Aorta (tissue), 5 donors: ENCODE measurements at places on chromosomes 12 and 14. TPM values are rescaled to one million over a fixed set of nuclear protein-coding genes. Genes with fewer than 3 reads are reported as not detected.

The PLEKHG7 gene
- not detected for total RNA-seq

The GLT8D2 gene
- 64.4 TPM for total RNA-seq

The SLC6A15 gene
- total RNA-seq: 0.15 TPM

The CTSG gene
- total RNA-seq: 26.1 TPM

The ZDHHC22 gene
- not detected for total RNA-seq

The ADCY6 gene
- total RNA-seq: 89.7 TPM

The GAS2L3 gene
- total RNA-seq: 19.6 TPM

The SLC16A7 gene
- total RNA-seq: 60.2 TPM

DNA sequence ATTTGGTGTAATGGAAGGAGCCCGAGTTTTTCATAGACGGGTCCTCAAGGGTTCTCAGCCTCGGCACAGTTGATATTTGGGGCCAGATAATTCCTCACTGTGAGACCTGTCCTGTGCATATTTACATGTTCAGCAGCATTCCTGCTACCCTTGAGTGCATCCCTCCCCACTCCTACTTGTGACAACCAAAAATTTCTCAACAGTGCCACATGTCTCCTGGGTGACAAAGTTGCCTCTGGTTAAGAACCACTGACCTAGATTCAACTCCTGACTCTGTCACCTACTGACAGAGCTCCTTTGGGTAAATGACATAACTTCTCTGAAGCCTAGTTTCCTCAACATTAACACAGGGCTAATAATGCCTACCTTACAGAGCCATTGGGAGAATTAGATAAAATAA lies 60.4 kb downstream of the TTC9 start:
- no peak for DNase-seq

GRCh38 chr12:123762715-123763052 lies 583 bp downstream of the DNAH10 start:
- DNase-seq: no peak

- no peak for DNase-seq
Measured at GRCh38 chr12:65952737-65953209, 128.5 kb downstream of the HMGA2 start.

- DNase-seq: no peak
Measured at GRCh38 chr14:100422556-100423316, 99.6 kb downstream of the SLC25A47 start.

DNA sequence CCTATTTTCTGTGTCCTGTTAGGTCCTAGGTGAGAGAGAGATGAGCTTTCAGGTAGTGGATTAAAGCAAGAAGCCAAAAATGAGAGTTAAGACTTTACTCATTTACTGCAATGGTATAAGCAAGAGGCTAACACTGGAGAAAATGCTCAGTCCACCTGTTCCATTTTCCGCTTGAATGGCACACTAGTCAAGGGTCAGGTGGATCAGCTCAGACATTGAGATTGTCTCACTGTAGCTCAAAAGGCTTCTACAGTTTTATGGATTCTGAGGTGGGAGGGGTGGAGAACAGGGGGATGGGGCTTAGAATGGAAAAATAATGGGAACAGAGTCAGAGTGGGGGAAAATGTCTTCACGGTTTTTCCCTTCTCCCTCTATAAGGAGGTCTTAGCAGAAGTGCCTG lies 57.3 kb upstream of the MUCL1 start:
- no peak for DNase-seq

GRCh38 chr14:64394423-64394822 lies 6.3 kb downstream of the MTHFD1 start:
- DNase-seq: no peak

DNA sequence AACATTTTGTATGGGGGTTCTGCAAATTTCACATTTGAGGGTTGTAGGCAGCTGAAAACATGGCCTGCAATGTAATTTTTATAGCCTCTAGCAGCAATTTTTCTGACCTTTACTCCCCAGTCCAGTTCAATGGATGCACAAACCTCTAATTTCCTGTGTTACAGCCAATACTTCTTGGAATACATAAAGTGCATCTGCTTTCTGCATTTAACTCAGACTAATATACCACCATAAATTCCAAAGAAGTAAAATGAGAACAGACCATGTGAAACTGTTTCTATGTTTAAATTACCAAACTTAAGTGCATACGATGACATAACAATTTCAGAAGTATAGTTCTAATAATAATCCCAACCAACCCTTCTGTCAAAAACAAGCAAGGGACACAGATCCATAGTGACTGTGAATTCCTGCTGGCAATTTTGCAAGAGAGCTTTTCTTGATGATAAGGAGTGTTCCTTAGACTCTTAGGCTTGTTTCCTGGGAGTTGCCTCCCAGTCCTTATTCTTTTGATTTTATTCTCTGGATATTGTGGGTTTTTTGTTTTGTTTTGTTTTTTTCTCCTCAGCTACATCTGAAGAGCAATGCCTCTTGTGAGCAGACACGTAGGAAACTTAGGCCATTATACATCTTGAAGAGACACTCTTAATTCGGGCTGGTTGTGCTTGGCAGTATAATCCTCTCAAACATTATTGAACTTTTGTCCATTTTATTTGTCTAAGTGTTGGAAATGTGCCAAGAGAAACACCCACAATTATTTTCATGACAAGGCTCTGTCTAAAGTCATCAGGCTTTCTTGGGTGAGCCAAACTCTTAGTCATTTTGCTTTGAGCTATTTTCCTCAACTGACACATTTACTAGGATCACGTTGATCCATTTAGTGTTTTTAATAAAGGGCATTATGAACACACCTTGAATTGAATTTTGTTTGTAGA lies 51.3 kb upstream of the RERGL start:
- no peak for DNase-seq

DNA sequence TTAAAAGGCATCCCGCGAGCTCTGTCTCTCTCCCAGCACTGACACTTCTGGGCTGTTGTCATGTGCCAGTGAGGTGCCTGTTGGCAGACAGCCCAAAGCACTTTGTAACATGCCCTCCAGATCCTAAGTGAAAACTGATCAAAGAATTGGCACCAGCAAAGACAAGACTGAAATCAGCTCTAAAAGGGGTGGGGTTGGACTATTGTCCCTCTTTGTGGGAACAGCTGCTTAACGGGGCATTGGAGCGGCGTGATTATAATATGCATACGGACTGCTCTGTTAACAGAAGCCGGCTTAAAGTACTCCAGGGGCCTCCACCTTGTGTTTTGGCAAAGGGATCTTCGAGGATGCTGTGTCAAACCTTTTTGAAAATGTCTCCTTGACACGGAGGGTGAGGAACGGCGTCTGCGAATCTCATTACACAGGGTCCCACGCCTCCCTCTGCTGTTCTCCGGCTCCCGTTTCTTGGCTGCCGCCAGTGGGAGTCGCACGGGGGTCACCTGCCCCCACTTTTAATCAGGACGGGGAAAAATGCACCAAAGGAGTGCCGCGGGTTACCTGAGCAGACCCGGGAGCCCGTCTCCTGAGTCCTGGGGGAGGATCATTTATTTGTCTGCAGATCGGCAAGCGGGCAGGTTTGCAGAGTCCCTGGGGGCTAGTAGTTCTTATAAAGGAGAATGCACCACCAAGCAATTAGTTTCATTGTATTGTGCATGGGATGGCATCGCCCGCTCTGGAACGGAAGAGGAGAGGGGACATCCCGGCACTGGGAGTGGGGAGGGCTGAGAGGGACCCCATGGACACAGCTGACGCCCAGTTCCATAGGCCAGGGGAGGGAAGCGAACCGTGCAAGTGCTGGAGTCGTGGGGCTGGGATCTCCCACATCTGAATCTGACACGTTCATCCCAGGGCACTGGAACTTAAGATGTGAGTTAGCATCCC lies 44.3 kb downstream of the SPRING1 start:
- DNase-seq: no peak

GRCh38 chr12:76316468-76316867 lies 31.7 kb downstream of the BBS10 start:
- DNase-seq: no peak

DNA sequence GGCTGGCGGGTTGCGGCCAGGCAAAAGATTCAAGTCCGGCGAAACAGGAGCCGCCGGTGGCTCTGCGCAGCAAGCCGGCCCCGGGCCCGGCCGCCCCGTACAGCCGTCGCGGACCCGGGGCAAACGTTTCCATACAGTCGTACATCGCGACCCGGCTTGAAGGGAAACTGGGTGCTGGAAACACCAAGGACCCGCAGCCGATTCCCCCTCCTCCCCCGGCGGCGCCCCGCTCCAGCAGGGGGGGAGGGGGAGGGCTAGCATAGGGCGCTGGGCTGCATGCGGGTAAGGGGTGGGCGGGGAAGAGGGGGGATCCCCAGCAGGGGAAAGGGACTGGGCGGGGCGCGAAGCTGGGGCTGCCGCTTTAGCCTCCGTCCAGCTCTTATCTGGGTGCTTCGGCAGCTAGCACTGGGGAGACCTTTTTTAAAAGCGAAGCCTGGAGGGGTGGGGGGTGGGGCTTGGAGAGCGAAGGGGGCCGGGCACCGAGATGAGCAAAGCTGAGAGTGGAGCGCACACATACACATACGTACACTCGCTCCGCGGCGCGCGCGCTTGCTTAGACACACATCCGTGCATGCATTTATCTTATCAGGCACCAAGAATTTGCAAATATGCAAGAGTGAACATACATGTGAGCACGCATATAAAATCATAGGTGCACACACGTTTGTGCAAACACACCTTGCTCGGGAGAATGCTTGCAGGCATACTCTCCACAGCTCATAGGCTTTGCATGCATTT lies 11.9 kb downstream of the RARG start:
- peak; percentile 87 for DNase-seq

- DNase-seq: no peak
Measured at GRCh38 chr12:95836630-95837239, 22.0 kb upstream of the SNRPF start.

DNA sequence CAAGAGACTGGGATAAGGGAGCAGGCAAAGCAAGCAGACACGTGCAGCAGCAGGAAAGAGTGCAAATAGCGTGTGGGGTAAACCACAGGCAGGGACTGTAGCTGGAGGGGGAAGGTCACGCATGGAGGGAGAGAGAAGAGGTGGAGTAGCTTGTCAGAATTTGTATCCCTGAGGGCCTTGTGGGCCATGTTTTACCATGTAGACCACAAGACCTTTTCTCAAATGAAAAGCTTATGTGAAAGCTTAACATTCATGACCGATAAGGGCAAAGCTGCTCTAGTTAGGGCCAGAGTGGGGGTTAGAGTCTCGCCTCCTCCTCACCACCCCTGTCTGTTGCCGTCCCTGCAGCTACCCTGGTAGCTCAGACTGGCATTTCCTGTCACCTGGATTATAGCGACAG lies 152.9 kb upstream of the E2F7 start:
- no peak for DNase-seq

DNA sequence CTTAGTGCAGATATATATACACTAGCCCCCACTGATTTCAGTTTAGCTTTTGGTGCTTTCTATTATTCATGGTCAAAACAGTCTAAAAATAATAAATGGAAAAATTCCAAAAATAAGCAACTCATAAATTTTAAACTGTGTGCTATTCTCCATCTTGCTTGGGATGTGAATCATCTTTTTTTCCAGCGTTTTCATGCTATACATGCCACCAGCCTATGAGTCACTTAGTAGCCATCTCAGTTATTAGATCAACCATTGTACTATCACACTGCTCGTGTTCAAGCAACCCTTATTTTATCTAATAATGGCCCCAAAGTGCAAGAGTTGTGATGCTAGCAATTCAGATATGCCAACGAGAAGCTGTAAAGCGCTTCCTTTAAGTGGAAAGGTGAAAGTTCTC lies 73.9 kb upstream of the KRR1 start:
- no peak for DNase-seq

DNA sequence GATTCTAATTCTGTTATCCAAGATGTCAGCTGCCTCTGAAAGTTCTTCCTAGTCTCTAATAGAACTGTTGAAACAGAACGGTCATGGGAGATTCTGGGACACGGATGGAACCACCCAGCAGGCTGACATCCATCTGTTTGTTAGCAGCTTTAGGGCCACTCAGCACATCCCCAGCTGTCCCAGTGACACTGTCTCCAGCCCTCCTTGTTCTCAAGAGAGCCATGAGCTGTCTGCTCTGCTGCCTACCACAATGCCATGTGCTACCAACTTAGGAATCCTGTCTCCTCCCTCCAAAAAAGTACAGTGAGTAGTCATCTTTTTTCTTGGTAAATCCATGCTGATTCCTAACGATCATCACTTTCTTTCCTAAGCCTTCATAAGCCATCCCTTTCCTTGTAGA lies 130.5 kb downstream of the ZFP36L1 start:
- no peak for DNase-seq

DNA sequence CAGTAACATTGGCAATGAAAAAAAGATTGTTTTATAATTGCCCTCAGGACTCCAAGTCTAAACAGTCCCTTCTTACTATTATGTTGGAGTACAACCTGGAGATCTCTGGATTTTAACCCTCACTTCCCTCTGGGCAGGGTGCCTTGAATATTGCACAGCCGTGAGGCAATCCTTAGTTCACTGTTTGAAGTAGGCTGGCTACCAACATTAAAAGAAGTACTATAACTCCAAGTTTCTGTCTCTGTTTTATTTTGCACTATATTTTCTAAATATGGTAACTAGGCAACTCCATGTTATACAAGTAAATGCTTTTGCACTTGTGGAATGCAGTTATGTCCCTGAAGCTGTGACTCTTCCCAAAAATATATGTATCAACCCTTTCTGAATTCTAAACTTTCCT lies 490.7 kb downstream of the EGLN3 start:
- no peak for DNase-seq

- DNase-seq: no peak
Measured at GRCh38 chr12:70828351-70828750, 92.2 kb downstream of the PTPRR start.

DNA sequence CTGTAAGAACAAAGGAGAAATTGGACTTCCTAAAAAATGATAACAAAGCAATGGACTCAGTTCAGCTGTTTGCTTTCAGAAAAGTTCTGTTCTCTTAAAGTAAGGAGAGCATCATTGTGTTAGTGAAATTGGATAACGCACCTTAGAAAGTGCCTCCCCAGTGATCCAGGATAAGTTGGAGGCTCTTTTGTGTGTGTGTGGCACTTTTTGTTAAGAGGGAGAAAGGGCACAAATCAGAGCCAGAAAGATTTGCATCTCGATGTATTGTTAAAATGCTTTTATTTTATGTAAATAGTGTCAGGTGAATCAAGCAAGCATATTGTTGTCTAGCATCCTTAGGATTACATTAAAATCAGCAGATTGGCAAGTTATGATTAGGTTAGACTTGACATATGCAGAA lies 2.1 kb downstream of the STK38L start:
- DNase-seq: no peak

DNA sequence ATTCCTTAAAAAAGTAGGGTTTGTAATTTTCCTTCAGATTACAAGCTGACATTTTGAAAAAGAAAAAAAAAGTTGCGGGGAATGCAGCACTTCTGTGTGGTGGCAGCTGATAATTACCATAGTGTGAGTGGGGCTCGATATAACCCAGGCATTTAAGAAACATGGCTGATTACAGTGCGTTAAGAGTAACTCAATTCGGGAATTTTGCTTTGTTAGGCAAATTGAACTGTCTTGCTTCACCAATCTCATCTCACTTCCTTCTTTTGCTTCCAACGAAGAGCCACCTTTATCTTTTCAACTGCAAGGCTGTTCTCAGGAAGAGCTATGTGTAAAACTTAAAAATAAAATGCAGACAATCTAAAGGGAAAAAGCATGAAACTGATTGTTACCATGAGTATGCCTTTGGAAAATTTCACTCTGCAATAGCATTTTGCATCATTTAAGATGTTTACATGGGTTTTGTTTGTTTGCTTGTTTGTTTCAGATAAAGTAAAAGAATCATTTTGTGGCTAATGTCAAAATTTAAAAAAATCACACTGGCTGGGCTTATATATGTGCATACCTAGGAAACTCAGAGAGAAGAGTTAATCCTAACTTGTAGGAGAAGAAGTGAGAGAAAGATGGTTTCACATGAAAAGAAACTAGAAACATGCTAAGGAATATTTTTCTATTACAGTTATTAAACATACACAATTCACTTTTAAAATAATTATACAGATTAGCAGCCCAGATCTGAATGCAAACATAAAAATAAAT lies 295.9 kb upstream of the ATP2B1 start:
- no peak for DNase-seq

- peak; percentile 41 for DNase-seq
Measured at GRCh38 chr14:74583689-74584434, 28.2 kb downstream of the LTBP2 start.
